ENCODE measurements at places on chromosomes 13 and 19.

GRCh38 chr13:79658333-79658975 lies 177.5 kb downstream of the NDFIP2 start:
- DNase-seq, result no peak

- no peak for DNase-seq
Measured at GRCh38 chr19:46783670-46784069, 4.7 kb downstream of the SLC1A5 start.

DNA sequence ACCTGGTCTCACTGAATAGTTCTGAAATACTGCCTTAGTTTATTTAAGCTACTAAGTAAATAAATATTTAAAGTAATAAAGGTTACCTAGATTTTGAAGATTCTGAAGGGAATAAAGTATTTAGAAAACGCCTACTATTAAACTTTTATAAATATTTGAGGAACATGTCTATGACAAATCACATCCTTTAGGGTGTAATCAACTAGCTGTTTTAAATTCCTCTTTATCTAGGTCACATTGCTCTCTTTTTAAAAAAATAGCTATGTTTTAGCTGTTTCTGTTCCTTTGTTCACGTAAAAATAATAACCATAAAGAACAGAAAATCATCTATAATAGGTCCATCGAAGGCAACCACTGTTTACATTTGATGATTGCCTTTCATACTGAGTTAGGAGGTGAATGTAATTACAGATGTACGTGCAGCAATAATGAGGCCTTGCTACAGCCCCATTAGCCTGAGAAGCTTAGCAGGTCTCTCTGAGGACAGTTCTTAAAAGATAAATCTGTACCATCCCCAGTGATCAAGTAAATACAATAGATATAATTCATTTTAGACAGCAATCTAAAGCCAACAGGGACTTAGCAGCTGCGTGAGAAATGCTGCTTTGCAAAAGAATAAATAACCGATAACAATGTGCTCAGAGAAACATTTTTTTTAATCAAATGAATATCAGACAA lies 449.5 kb downstream of the LIG4 start:
- no peak for DNase-seq

- DNase-seq, result no peak
Measured at GRCh38 chr13:37716420-37717195, 118.0 kb upstream of the POSTN start.

DNA sequence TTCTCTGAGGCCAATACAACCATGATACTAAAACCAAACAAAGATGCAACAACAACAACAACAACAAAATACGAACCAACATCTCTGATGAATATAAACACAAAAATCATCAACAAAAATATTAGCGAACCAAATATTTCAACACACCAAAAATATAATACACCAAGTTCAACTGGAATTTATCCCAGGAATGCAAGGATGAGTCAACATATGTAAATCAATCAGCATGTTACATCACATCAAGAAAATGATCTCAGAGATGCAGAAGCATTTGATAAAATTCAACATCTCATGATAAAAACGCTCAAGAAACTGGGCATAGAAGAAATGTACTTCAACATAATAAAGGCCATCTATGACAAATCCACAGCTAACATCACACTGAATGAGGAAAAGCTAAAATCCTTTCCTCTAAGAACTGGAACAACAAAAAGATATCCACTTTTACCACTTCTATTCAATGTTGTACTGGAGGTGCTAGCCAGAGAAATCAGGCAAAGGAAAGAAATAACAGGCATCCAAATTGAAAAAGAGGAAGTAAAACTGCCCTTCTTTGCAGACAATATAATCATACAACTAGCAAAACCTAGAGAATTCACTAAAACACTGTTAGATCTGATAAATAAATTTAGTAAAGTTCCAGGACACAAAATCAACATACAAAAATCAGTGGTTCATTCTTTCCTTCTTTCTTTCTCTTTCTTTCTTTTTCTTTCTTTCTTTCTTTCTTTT lies 2448.7 kb upstream of the PCDH20 start:
- DNase-seq, result no peak

DNA sequence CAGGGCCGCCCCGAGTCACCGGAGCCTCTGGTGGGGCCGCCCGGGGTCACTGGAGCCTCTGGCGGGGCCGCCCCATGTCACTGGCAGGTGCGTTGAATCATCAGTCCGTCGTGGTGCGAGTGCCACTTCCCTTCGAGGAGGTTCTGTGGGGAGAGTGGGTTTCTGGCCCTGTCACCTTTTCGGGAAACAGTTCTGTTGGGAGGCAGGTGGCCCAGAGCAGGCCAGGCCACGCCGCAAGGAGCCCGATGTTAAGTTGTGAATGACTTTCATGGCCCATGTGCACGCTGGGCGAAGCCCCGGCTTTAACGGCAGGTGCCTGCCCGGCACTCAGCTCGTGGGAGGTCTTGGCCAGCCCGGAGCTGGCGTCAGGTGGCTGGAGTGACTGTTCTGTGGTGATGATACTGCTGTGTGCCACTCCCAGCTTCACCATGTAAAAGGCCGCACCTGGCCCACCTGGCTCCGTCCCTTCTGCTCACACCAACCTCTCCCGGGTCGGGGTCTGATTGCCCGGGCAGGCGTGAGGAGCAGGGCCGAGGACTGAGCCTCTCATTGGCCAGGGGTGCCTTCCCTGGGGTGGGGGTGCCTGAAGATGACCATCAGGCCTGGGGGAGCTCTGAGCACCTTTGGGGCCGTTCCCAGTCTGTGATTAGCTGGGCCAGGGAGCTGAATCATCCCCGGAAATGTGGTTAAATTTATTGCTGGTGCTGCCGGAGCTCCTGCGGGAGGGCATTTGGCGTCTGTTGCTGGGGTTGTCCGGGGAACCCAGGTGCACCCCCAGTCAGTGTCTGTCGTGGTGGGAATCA lies 29.2 kb downstream of the CSNK1G2 start:
- DNase-seq, result no peak

GRCh38 chr19:5430237-5430636 lies 25.0 kb upstream of the ZNRF4 start:
- no peak for DNase-seq

DNA sequence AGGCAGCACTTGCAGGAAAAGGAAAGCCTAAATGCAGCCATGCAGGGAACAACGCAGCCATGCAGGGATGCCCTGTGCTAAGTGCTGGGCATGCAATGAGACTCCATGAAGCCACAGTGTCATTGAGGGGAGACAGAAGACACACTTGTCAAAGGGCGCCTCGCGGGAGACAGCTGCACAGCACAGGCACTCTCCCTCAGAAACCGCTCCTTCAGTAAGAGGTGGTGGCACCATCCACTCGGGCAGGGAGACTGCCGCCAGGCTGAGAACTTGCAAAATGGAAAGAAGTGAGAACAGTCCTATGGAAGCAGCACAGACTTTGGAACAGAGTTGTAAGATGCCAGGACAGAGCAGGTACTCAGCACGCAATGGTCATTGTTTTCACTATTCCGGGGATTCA lies 51.1 kb downstream of the GGACT start:
- no peak for DNase-seq

GRCh38 chr13:82165396-82166174 lies 1716.7 kb downstream of the SLITRK1 start:
- DNase-seq, result no peak

DNA sequence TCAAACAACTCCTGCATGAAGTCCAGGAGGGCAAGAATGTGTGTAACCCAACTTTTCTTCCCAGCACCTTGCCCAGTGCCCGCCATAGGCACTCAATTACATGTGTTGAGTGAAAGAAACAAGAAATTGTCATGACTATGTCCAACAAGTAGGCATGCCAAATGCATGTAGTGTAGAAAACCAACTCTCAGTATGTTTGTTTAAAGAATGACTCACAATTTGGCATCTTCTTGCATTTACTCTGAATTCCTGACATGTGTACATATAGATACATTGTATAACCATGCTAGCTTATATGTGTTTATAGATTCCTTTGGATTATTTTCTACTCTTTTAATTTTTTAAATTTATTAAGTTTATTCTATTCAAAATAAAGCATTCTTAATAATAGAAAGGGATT lies 305.0 kb downstream of the EFNB2 start:
- DNase-seq, result no peak

- no peak for DNase-seq
Measured at GRCh38 chr13:44158098-44158521, 215.5 kb upstream of the SERP2 start.

GRCh38 chr13:35979361-35979951 lies 151.7 kb downstream of the DCLK1 start:
- DNase-seq, result no peak

DNA sequence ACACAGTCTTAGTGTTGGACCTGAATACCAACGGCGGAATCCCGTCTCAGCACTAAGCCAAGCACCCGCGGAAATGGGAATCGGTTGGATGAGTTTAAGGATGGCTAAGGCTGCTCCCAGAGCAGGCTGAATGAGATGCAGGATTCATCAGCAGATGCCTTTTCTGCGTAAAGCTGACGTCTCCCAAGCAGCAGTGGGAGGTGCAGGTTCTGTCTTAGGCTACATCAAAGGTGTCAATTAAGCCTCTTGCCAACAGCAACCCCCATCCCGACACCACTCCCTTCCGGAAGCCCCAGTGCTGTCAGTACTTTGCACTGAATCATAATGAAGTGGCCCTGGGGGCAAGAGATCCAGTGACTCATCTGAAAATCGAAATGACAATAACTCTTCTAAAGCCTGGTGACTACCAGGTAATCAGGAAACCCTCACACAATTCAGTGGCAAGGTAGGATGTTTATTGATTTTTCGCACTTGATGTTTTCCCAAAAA lies 275.6 kb downstream of the DCLK1 start:
- no peak for DNase-seq

DNA sequence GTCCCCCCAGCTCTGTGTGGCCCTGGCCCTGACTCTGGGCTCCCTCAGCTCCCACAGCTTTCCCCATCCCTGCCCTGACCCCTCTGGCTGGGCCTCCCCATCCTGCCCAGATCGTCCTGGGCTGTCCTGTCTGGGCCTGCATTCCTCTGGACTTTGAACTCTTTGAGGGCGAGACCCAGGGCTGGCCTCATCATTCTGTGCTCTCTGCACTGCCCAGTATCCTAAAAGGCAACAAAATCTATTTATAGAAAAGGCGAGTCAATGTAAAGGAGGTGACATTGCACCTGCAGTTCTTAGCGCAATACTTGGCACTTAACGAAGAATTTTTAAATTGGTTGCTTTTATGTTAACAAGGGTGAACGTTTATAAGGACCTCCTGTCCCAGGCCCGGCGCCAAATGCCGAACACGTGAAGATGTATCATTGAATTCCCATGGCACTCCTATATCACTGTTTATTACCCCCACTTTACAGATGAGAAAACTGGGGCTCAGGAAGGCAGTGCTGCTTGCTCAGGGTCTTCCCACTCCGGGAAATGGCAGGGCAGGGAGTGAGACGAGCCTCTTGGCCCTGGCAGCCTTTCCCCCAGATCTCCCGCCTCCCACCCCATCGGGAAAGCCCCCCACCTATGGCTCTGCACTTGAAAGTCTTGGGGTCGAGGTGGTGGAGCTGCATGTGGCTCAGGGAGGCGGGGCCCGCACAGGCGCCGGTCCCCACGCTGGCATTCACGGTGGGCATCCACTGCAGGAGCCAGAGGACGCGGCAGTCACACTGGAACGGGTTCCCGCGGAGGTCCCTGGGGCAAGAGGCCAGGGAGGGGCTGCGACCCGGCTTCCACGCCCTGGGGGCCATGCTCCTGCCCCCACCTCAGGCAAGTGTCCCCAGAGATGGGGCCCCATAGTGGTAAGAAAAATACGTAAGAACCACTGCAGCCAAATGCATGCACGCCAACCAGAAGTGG lies 3.8 kb downstream of the LGI4 start:
- DNase-seq, result no peak

- DNase-seq, result no peak
Measured at GRCh38 chr19:16141043-16141442, 2.4 kb upstream of the HSH2D start.

DNA sequence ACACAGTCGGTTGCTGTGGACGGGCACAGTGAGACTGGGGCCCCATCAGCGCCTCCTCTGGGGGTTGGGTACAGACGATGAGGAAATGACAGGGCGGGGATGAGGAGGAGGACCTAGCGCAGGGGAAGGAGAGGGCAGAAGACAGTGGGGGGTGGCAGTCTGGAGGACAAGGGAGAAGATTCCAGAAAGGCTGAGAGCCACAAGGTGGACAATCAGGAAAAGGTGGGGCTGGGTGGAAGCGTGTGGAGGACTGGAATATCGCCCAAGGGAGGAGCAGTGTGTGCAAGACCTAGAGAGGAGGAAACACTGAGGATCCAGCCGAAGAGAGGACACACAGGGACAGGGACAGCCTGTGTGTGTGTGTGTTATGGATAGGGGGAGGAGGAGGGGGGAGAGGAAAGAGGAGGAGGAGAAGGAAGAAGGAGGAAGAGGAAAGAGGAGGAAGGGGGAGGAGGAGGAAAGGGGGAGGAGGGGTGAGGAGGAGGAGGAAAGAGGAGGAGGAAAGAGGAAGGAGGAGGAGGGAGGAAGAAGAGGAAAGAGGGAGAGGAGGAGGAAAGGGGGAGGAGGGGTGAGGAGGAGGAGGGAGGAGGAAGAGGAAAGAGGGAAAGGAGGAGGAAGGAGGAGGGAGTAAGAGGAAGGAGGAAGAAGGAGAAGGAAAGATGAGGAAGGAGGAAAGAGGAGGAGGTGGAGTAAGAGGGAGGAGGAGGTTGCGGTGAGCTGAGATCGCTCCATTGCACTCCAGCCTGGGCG lies 15.8 kb upstream of the GARIN5A start:
- DNase-seq, result no peak

DNA sequence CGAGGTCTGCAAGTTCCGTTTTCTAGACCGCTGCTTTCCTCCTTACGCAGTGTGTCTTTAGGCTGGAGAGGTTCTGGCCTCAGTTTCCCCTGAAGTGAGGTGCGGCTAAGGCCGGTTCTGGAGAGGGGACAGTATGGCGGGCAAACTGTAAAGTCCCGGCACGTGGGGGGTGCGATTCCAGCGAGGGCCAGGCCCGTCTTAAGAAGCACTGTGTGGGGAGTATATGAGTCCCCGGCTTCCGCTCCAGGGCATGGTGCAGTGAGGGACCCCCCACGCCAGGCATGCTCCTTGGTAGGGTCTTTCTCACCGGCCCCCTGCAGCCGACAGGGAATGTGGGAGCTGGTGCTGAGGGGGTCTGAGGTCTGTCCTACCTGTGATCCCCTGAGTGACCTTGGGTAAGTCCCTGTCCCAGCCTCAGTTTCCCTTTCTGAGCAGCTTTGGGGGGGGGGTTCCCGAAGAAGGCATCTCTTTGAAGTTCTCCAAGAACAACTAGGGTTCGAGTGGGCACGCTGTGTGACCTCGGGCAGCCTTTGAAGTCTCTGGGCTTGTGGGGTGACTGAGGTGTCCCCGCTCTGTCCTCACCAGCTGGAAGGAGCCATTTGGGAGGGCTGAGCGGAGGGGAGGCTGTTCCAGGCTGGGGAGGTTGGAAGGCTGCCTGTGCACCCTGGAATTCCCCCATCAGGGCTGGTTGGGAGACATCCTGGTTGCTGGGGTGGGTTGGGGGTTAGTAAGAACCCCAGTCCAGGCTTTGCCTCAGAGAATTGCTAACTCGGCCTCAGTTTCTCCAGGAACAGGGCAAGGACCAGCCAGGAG lies 1.5 kb downstream of the NFIC start:
- DNase-seq, result no peak

Measured in right renal pelvis (tissue), 4 donors.